Activated T-helper 2 cell treated with anti-CD3 and anti-CD28 coated beads, Interferon-gamma antibody, Interleukin-2, Interleukin-4, amounts not matched to agents 10 μg/mL and 5 μg/mL and 100 μg/mL, durations not matched to agents 14 hours and 24 hours and 36 hours (primary cell): ENCODE measurements at places on chromosomes 3 and 15. TPM values are rescaled to one million over a fixed set of nuclear protein-coding genes. Genes with fewer than 3 reads are reported as not detected.

Gene STX19
- total RNA-seq: not detected in 2 replicates

Gene MINDY2
- 10.7 and 11.6 TPM in 2 replicates for total RNA-seq

Gene ZSCAN2
- 10.1 and 10.6 TPM in 2 replicates for total RNA-seq

- peak overlapping the region; percentile 58 for H3K4me3 ChIP-seq
- peaks cover 6% of the 10 kb centered on the region for H3K4me1 ChIP-seq
- no peak for DNase-seq
Measured at GRCh38 chr15:48644467-48644826, 1.1 kb downstream of the FBN1 start.

DNA sequence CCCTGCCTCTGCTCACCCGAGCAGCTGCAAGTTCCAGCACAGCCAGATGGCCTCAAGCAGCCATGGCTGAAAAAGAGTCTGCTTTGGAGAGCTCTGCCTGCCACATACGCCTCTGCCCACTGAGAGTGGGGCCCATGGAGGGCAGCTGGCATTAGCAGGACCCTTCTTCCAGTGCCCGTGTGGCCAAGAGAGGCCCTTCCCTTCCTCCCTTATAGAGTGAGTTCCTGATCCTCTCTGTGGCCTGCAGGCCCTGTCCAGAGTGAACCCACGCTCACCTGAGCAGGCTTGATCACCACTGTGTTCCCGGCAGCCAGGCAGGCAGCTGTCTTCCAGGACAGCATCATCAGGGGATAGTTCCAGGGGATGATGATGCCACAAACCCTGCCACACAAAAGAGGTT is 41.4 kb upstream of the SLC41A3 start:
- H3K4me3 ChIP-seq: no peak overlapping the region
- H3K27me3 ChIP-seq: peaks cover 1% of the 10 kb centered on the region
- no peak for DNase-seq
- H3K4me1 ChIP-seq: no peaks in the 10 kb centered on the region

DNA sequence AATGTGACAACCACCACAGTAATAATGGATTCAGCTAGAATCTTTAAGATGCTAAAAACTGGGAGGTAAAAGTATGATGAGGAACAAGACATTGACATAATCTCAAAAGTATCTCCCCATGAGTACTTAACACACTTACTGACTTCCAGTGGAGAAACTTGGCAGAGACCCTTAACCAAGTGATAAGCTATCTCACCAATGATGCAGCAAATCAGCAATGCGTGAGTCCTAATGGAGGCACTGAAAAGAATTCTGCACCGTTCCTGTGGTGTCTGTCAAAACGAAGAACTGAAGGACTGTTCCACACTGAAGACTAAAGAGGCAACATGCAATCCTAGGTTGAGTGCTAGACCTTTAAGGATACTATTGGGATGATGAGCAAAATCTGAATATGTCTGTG is 67.9 kb upstream of the OCA2 start:
- H3K27ac ChIP-seq: no peak overlapping the region
- H3K4me3 ChIP-seq: no peak overlapping the region
- no peaks in the 10 kb centered on the region for H3K4me1 ChIP-seq
- no peak for DNase-seq
- peaks cover 55% of the 10 kb centered on the region for H3K36me3 ChIP-seq

DNA sequence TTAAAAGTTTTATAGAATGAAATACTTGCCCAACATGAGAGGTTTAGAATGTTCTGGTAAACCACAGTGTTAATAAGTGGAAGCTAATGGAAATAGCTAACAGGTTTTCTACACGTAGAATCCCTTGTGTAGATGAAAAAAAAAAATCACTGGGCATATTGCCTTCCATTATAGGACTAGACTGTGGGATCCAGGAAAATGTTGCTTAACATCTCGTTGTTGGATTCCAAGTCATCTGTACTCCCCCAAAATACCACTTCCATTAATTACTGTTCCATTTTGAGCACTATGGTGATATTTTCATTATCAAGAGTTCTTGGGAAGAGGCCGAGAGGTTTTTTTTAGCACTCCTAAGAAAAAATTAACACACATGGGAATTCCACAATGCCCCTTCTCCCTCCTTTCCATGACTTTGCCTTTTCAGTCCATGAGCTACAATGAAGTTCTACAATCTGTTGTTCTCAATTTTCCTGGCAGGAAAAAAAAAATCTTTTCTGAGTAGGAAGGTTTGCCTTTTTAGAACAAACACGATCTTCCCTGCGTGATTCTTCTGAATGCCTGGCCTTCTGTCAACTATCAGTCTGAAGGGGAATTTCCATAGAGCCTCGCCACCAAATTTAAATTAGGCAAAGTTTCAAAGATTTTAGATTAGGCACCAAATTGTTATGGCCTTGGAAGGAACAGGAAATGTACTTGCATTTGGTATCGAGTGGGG is 74.4 kb upstream of the CTDSPL start:
- H3K27ac ChIP-seq: no peak overlapping the region
- no peaks in the 10 kb centered on the region for H3K36me3 ChIP-seq
- H3K4me1 ChIP-seq: peaks cover 19% of the 10 kb centered on the region
- no peaks in the 10 kb centered on the region for H3K27me3 ChIP-seq

DNA sequence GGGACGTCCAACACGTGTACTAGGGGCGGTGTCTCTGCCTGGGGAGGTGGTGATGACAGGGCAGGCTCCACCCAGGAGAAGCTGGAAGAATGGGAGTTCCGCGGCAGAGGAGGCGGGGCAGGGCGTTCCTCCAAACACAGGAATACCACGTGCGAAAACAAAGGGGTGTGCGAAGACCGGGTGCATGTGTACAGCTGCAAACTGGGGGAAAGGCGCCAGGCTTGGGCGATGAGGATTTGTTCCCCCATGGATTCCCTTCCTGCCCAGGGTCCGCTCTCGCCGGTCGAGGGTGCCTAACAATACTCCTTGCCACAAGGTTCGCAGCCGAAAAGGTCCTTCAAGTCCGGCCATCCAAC is 500 bp upstream of the ZSCAN2 start:
- DNase-seq: peak; percentile 53
- H3K4me3 ChIP-seq: peak overlapping the region; percentile 90
- peaks cover 13% of the 10 kb centered on the region for H3K36me3 ChIP-seq
- no peaks in the 10 kb centered on the region for H3K27me3 ChIP-seq

- no peaks in the 10 kb centered on the region for H3K27me3 ChIP-seq
- DNase-seq: no peak
- no peak overlapping the region for H3K27ac ChIP-seq
- H3K4me1 ChIP-seq: peaks cover 11% of the 10 kb centered on the region
- H3K36me3 ChIP-seq: no peaks in the 10 kb centered on the region
- no peak overlapping the region for H3K4me3 ChIP-seq
Measured at GRCh38 chr3:177816667-177817208, 619.5 kb upstream of the TBL1XR1 start.

GRCh38 chr15:78063217-78063616 is 14.3 kb downstream of the TBC1D2B start:
- H3K36me3 ChIP-seq: peaks cover 14% of the 10 kb centered on the region
- peak overlapping the region; percentile 11 for H3K27ac ChIP-seq
- H3K4me1 ChIP-seq: peaks cover 29% of the 10 kb centered on the region
- no peaks in the 10 kb centered on the region for H3K27me3 ChIP-seq
- no peak overlapping the region for H3K4me3 ChIP-seq

- H3K4me3 ChIP-seq: no peak overlapping the region
- no peaks in the 10 kb centered on the region for H3K4me1 ChIP-seq
- H3K27ac ChIP-seq: no peak overlapping the region
- no peak for DNase-seq
- H3K36me3 ChIP-seq: no peaks in the 10 kb centered on the region
Measured at GRCh38 chr3:158762701-158763100, 30.4 kb upstream of the RARRES1 start.

- no peak overlapping the region for H3K4me3 ChIP-seq
- H3K4me1 ChIP-seq: peaks cover 10% of the 10 kb centered on the region
- no peak for DNase-seq
- H3K27me3 ChIP-seq: peaks cover 28% of the 10 kb centered on the region
- no peak overlapping the region for H3K27ac ChIP-seq
Measured at GRCh38 chr3:12890610-12891390, 49.4 kb upstream of the RPL32 start.

DNA sequence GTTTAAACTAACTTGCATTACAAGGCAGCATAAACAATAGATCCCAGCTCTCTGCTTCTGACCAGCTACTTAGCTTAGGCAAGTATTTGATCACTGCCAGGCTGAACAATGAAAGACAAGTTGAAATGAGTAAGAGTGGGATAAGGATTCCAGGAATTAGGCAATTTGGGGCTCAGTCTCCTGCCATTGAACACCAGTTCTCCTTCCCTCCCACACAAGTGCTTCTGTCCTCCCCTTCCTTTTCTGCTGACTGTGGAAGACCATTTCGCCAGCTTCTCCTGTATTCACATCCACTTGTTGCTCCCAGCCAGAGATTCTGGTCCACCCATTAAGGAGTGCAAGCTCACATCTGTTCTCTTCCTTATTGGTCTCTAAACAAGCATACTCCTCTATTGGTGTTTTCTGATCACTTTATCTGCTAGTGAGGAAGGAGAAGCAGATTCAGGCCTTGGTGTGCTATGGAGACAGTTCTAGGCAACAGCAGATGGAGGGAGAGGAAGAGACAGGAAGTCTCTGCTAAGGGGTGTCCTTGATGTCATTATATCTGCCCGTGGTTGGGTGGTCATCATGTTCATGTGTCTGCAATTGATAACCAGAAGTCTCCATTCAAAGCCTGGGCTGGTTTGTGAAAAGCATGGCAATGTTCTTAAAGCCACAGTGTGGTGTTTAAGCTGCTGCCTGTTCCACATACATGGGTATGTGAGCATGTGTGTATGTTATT is 121.5 kb downstream of the PLCL2 start:
- H3K27me3 ChIP-seq: no peaks in the 10 kb centered on the region
- peaks cover 28% of the 10 kb centered on the region for H3K4me1 ChIP-seq
- peaks cover 29% of the 10 kb centered on the region for H3K36me3 ChIP-seq
- DNase-seq: no peak
- no peak overlapping the region for H3K4me3 ChIP-seq
